ENCODE measurements at places on chromosomes 7 and 10. TPM values are rescaled to one million over a fixed set of nuclear protein-coding genes. Genes with fewer than 3 reads are reported as not detected.

CRYGN gene
- not detected for total RNA-seq

VWDE gene
- 9.8 TPM for total RNA-seq

RGR gene
- 1.9 TPM for total RNA-seq

DNA sequence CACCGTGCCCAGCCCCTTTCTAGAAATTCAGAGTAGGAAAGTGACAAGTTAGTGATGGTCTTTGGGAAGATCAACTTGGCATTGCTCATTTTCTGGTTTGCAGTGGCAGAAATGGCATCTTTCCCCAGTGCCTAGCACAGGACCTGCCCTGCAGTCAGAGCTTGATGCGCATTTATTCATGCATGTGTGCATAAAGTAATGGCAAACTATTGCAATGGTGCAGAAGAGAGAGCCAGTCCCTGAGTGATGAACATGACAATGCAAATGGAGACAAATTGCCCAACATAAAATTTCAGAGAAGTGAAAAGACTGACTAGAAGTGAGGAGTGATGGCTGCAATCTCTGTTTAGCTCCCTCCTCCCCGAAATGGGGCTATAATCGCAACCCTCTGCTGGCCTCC, 268.2 kb downstream of the CCSER2 start:
- no peak for DNase-seq

Data from neural progenitor cell (in vitro differentiated cells).